ENCODE measurements at places on chromosomes 3 and 15.

DNA sequence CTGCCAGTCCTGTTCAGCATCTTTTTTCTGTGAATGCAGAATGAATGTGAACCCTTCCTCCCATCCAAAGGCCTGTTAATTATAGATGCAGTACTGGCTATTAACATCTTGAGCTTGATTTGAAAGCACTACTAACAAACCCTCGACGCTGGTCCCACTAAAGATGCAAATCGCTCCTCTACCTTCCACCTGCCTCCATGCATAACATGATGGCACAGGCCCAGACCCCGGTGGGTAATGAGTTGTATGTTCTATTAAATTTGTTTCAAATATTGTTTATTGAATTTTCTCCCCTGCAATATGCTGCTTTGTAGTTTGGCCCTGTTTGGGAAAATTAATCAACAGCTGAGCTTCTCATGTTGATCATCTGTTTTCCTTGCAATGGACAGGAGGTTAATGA is 69.3 kb downstream of the RAB11A start:
- no peak for DNase-seq

GRCh38 chr3:51709675-51710074 is 2.8 kb downstream of the GRM2 start:
- DNase-seq = no peak

- DNase-seq = peak; percentile 95
These were observed 42.8 kb downstream of the MYO5C start for GRCh38 chr15:52252781-52253180.

DNA sequence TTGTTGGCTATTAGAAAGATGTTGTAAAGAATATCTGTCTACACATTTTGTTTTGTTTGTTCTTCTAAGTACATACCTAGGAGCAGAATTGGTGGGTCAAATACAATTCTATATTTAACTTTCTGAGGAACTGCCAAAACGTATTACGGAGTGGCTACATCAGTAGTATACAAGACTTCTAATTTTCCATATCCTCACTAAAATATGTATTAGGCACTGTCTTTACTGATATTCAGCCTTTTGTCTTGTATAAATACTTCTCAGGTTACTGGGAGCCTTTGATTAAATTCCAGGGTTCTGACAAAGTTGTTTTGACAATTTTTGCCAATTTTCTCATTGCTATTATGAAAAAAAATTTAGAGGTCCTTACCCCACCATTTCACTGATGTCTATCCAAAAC is 146.7 kb downstream of the NR2E3 start:
- no peak for DNase-seq

GRCh38 chr15:85932391-85932790 is 137.7 kb upstream of the KLHL25 start:
- no peak for DNase-seq

DNA sequence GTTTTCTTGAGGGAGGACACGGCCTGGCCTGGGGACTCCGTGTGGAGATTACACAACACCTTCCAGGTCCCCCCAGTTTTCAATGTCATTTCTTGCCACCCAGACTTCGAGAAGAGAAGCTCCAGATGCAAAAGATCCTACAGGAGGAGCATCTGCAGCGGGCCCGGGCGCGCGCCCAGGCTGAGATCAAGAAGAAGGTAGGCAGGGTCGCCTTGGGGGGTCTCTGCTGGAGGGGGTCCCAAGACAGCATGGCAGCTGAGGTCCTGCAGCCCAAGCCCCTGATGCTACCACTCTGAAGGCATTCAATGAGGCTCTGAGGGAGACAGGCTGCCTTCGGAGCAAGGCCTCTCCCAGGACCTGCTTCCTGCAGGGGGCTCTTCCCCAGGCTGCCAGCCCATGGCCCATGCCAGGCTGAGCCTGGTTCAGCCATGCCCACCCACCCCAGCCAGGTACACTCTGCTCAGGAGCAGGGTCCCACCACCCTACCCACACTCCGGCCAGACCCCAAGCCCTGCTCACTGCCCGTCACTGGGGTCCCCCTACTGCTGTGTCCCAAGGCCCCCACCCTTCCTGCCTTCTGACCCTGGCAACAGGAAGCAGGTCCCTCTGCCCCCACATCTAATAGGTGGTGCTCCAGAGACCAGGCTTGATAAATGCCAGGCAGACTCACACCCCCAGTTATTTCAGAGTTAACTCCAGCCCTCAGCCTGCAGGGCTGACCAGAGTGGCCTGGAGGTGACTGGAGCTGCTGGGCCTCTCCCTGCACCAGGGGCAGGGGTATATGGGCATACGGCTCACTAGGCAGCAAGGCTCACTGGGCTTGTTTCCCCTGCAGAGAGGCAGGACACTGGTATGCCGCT is 40.0 kb downstream of the ZXDC start:
- no peak for DNase-seq

GRCh38 chr15:64843991-64844390 is 2.3 kb downstream of the PLEKHO2 start:
- no peak for DNase-seq

- DNase-seq = no peak
These were observed 481.2 kb upstream of the WNT5A start for GRCh38 chr3:55968331-55968730.

DNA sequence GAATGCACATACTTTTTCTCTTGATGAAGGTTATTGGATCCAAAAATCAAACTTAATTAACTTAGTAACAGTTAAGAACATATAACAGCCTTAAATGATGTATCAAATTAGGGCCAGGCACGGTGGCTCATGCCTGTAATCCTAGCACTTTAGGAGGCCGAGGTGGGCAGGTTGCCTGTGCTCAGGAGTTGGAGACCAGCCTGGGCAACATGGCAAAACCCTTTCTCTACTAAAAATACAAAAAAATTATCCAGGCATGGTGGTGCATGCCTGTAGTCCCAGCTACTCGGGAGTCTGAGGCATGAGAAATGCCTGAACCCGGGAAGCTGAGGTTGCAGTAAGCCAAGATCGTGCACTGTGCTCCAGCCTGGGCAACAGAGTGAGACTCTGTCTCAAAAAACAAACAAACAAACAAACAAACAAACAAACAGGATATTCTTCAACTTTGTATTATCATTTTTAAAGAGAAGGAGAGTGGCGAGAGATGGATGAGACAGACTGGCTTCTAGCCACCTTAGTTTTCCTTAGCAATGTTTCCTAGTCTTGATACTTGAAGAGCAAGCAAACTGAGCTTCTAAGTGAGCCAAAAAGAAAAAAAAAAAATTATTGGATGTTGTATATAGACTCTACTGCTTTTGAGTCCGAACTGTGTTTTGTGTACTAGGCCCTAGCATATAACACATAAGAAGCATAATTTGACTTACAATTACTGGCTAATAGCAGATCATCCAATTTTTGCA is 13.8 kb downstream of the SPRED1 start:
- no peak for DNase-seq

DNA sequence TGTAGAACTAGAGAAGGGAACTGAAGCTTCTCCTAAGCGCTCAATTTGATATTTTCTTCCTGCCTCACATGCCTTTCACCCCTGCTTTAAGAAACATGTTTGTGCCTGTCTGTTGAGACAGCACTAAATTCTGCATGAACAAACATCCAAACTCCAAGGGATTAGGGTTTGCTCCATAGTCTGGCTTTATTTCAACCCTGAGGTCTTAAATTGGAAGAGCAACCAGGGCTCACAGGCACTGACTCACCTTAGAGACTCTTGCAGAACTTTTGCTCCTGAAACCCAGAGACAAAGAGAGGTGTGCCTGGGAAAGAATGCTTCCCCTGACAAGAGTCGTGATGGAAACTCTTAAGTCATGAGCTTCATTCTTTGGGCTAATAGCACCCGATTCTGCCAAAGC is 393.9 kb upstream of the MCTP2 start:
- no peak for DNase-seq

- no peak for DNase-seq
These were observed 127.6 kb downstream of the ARNT2 start for GRCh38 chr15:80531796-80532195.

GRCh38 chr3:148646126-148646665 is 51.5 kb upstream of the AGTR1 start:
- DNase-seq = no peak

GRCh38 chr15:72844067-72844466 is 60.5 kb upstream of the ADPGK start:
- no peak for DNase-seq

DNA sequence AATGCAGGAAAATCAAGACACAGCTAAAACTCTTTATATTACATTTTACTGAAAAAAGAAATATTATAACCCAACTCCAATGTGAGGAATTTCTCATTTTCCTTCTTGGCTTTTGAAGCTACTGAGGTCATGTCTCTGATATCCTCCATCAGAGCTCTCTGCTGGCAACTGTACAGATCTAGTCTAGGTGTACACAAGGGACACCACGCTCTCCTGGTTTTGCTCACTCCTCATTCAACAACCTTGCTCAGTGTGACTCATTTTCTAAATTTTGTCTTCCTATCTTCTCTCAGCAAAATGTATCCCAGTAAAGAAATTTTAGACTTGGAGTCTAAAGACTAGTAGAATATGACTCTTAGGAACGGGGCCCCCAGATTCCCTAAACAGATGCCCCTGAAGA is 144.3 kb downstream of the KCNMB2 start:
- no peak for DNase-seq

Data from HCEC 1CT (cell line).